WTC11 (cell line): ENCODE measurements at places on chromosomes 13 and 19. TPM values are rescaled to one million over a fixed set of nuclear protein-coding genes. Genes with fewer than 3 reads are reported as not detected.

- H3K4me1 ChIP-seq: 0 out of 2 replicates have a peak, but pooled peaks cover 4% of the 10 kb centered on the region
- H3K4me3 ChIP-seq: no peak overlapping the region
- H3K27me3 ChIP-seq: no peaks in the 10 kb centered on the region
- no peak for DNase-seq
These were observed 55.0 kb downstream of the MRPL57 start for GRCh38 chr13:21231426-21231940.

- H3K36me3 ChIP-seq: peaks cover 4% of the 10 kb centered on the region; the same call in 1 of the 2 replicates
- H3K27me3 ChIP-seq: no peaks in the 10 kb centered on the region
- H3K4me3 ChIP-seq: no peak overlapping the region
- peaks cover 38% of the 10 kb centered on the region for H3K4me1 ChIP-seq
- no peak for DNase-seq
These were observed 164.2 kb upstream of the NBEA start for GRCh38 chr13:34777914-34778303.

DNA sequence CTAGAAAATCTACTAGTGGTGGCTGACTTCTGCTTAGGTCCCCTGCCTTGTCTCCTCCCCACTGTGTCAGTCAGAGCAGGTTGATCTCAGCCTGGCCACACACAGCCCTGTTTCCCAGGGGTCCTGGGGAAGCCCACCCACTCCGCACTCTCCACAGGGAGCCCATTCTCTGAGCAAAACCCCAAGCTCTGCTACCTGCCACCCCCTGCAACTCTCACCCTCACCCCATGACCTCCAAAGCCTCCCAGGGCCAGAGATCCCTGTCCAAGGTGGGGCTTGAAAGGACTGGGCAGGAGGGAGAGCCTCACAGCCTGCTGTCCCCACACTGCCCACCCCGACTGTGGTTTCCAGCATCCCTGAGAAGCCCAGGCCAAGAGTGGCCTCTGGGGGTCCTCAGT lies 58.8 kb upstream of the ZNF536 start:
- no peaks in the 10 kb centered on the region for H3K36me3 ChIP-seq
- H3K27ac ChIP-seq: no peak overlapping the region
- peaks cover 3% of the 10 kb centered on the region; the same call in 1 of the 2 replicates for H3K4me1 ChIP-seq
- H3K4me3 ChIP-seq: no peak overlapping the region
- DNase-seq: no peak

Gene FPR1
- 0.72 TPM in 1 of 3 replicates, not detected in the others for total RNA-seq

Gene APOE
- 815 to 837 TPM (median 824 TPM) in 3 replicates for total RNA-seq

Gene KASH5
- 0.14 to 0.42 TPM in 2 of 3 replicates, not detected in the other for total RNA-seq
